ENCODE measurements at places on chromosomes 5 and 9. TPM values are rescaled to one million over a fixed set of nuclear protein-coding genes. Genes with fewer than 3 reads are reported as not detected.

The AKNA gene
- 20.5 TPM for polyA plus RNA-seq

The FBP2 gene
- polyA plus RNA-seq, result not detected

The MOCS2 gene
- 44.9 TPM for polyA plus RNA-seq

The SPAAR gene
- not detected for polyA plus RNA-seq

The SLC6A19 gene
- not detected for polyA plus RNA-seq

The EIF4E1B gene
- not detected for polyA plus RNA-seq

The TMEM203 gene
- 172 TPM for polyA plus RNA-seq

The SH2D3C gene
- 72.9 TPM for polyA plus RNA-seq

The SLC36A1 gene
- polyA plus RNA-seq, result 0.45 TPM

The IFNA6 gene
- polyA plus RNA-seq, result not detected

The FOXD4L3 gene
- polyA plus RNA-seq, result not detected

The OLFM1 gene
- not detected for polyA plus RNA-seq

The PMPCA gene
- 47.9 TPM for polyA plus RNA-seq

DNA sequence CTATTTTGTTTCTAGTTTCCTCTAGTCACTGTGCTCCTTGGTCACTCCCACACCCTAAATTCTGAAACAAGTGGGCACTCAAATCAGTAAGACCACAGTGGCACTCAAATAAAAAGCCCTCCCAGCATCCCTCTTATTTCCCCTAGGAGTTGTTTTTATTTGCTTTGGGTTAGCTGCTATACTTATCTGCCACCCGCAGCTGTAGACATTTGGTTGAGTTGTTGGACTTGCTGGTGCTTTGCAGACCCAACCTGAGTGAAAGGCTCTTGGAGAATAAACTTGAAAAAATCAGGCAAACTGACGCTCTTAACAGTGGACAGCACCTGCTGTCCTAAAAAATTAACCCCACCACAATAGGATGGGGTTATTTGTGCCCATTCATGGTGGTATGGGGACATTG lies 203.0 kb downstream of the SPATA31A6 start:
- no peak for DNase-seq

DNA sequence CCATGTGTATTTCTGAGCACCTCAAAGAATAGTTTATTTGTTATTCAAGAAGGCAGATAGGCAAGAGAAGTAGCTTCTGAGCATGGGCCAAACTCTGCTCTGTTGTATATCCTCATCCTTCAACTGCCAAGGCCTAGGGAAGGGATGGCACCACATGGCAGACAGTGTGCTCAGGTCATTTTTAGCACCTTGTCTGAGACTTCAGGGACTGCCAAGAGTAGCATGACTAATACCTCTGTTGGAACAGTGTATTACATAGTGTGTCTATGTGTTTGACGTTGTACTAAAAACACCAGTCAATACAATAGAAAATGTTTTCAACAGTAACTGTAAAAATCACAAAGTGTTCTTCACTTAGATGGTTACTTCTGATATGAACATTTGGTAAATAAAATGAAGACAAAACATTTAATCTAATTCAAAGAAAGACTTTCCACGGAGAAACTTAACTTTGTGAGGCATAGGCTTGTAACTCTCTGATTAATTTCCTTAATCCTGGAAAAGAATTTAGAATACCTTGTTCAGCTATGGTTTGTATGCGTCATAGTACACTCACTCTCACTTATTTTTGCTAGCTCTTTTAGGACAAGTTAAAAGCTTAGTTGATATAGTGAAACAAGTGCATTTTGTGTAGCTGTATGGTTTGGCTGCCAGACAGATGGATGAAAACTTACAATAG lies 318.4 kb upstream of the RIOK2 start:
- DNase-seq, result no peak

GRCh38 chr9:113380869-113381378 lies 4.1 kb upstream of the HDHD3 start:
- no peak for DNase-seq

DNA sequence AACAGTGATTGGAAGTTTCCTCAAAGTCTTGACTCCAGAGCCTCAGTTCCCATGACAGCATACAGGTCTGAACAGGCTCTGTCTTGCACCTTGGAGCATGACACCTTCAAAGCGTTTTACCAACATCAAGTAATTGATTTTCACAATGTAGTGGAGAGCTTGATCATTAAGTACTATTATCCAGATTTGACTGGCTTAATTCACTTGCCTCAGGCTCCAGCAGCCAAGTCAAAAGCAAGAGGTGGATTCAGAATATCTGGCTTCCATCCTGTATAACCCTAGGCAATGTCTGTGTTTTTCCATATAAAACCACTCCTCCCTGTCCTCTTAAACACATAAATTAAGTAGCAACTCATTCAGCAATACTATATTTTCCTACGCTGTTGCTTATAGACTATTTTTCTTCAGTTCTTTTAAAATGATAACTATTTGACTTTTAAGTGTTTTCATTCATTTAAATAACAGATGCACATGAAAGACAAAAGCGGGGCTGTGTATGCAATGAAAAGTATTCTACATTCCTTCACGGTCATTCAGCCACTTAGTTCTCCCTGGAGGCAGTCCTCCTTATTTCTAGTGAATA lies 150.8 kb upstream of the RANBP3L start:
- no peak for DNase-seq

DNA sequence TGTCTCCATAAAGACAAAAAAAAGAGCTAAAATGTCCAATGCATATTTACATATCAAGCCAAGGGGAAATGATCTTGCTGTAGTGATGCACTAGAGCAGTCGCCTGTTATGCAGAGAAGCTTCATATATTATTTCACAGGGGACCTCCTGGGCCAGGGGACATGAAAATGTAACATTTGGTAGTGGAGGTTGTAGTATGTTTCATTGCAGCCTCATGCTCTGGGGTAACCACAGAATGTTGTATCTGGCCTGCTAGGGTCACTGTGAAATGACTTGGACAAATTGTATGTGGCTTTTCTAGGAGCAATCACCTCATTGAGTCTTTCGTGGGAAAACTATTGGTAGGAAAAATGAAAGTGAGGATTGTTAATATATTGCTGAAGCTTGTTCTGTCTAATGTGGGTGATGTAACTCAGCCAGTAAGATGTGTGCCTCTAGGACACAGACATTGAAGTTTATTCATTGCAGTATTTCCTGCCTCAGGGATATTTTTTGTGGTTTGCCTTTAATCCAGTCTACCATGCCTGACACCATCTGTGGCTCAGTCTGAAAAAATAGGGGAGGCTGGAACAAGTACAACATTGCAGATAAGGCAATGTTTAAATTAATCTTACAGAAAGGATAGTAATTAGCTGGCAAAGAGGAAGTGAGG lies 430.8 kb upstream of the TNC start:
- DNase-seq, result no peak

DNA sequence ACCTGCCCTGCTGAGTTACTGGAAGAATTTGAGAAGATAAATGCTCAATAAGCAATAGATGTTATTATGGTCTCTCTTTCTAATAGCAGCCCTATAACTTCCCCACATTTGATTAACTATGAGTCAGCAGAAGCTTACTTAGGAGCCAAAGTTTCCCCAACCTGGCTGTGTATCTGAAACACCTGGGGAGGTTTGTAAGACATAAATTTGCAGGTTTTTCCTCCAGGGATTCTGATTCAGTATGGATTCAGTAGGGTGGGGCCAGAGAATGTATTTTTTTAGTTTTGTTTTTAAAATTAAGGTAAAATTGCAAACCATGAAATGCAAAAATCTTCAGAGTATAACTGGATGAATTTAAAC lies 44.9 kb upstream of the GNPDA1 start:
- no peak for DNase-seq

DNA sequence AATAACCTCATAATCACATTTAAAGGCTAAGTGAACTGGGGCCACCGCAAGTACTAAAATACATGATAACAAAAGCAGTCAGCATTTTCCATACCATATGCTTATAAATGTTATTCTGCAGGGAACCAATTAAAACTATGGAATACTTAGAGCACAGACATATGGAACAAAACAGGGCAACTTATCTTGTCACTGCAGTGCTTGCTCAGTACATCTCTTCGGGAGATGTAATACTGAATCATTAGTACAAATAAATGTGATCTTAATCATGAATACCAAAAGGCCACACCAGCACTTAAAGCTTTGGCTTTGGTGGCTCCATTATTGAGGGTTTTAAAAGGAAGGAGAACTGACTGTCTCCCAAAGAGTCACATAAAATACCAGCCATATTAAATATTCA lies 32.1 kb downstream of the PRUNE2 start:
- DNase-seq, result no peak

GRCh38 chr5:54713923-54714581 lies 196.5 kb downstream of the SNX18 start:
- DNase-seq, result no peak

GRCh38 chr5:43422143-43422542 lies 10.0 kb upstream of the CCL28 start:
- no peak for DNase-seq

- no peak for DNase-seq
These were observed 11.8 kb downstream of the ADAMTSL1 start for GRCh38 chr9:18485714-18486113.

DNA sequence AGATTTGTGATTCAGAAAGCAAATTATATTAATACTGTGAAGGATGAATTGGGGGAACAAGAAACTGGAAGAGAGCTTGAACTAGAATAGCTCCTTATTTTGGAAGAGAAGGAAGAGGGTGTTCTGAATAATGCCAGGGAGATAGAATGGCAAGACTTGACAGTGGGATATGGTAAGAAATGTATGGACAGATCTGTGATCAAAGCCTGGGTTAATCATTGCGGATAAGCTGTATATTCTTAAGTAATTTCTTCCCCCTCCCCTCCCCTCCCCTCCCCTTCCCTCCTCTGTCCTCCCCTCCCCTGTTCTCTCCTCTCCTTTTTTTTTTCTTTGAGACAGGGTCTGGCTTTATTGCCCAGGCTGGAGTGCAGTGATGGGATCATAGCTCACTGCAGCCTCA lies 10.1 kb upstream of the IL6ST start:
- DNase-seq, result no peak

DNA sequence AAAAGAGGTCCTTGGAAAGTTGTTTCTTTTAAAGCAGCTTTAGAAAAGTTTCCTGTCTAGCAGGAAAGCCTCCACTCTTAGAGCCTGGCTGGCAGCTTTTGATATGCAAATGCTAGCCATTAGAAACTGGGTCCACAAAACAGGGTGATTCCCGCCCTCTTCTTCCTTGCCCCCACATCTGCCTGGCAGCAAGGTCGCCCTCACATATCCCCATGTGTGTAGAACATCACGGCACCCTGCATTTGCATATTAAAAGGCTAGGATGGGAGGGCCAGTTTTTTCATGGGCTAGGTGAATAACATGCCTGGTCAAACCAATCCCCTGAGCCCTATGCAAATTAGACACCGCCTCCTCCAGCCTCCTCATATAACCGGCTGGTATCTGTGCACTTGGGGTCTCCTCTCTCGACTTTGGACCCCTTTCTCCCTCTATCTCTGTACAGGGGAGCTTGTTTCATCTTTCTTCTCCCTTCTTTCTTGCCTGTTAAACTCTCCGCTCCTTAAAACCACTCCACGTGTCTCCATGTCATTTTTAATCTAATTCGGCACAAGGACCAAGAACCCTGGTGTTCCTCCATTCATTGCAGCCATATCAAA lies 426.8 kb upstream of the CTNND2 start:
- DNase-seq, result no peak

DNA sequence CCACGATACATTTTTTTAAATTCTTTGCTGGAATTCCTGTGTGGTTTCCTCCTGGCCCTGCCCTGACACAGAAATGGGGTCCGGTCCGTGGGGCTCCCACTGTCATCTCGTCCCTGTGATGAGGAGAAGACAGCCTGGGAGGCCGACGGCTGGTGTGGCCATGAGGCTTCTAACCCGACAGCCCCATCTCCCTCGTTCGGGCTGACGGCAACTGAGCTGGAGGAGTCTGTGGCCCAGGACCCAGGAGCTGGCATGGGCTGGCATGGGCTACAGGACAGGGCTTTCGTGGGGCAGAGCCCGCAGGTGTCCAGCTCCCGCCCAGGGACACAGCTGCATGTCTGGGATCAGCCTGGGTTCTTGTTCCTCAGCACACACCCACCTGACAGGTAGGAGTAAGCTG lies 13.8 kb downstream of the LCN9 start:
- DNase-seq, result no peak

GRCh38 chr5:3006526-3006925 lies 255.0 kb upstream of the IRX2 start:
- DNase-seq, result no peak

DNA sequence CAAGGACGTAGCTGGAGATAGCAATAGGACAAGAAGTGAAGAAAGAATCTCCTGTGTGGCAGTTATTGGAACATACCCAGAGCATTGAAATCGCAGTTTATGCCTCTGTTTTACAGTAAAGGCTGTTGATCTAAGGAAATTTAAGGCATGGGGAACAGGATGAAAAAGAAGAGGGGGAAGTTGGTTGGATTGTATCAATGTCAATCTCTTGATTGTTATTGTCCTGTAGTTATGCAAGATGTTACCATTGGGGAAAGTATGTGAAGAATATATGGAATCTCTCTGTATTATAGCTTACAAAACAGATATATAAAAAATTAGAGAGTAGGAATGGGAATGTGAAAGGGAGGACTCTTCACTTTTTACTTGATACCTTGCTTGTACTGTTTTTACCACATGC lies 195.6 kb upstream of the NREP start:
- DNase-seq, result no peak

- DNase-seq, result no peak
These were observed 298.1 kb downstream of the NR3C1 start for GRCh38 chr5:143105216-143105905.

DNA sequence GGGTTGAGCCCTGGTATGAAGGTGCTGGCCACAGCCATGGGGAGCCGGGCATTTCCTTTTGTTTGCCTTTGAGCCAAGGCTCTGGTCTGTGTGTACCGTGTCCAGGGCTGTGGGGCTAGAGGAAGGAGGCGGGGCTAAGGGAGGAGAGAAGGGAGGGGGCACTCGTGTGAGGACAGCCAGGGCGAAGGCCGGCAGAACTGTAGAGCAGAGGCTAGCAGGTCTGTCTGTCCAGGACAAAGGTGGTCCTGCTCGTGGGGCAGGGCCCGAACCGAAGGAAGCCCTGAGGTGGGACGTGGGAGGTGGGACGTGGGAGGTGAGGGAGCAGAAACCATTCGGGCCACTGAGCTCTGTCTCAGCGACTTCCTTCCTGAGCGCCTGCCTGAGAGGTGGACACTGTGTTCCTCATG lies 41.3 kb upstream of the TESK1 start:
- DNase-seq, result no peak

- DNase-seq, result no peak
These were observed 4.2 kb upstream of the HAVCR2 start for GRCh38 chr5:157113002-157113401.

- DNase-seq, result no peak
These were observed 44.7 kb upstream of the LCP2 start for GRCh38 chr5:170342153-170342725.

- no peak for DNase-seq
These were observed 49.6 kb downstream of the NSUN2 start for GRCh38 chr5:6583049-6583880.

DNA sequence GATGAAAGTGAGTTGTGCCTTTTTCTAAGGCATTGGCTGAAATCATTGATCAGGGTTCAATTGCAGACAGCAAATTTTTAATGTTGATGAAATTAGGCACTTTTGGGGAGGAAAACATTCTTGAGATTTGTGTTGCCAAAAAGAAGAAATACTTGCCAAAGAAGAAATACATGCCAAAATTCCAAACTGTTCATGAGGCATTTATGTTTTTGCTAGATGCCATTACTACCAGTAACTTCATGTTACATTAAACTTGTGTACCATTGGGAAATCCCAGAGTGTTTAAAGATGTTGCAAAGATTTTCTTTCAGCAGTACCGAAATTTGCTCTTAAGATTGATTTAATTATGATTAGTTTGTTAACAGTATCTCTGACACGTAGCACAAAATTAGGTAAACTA lies 7.0 kb downstream of the XRCC4 start:
- DNase-seq, result no peak

GRCh38 chr5:76742583-76742982 lies 26.7 kb downstream of the F2R start:
- no peak for DNase-seq

All from naive thymus-derived CD4-positive, alpha-beta T cell (primary cell).